Fibroblast of skin of back (primary cell): ENCODE measurements at places on chromosomes 3 and 15.

DNA sequence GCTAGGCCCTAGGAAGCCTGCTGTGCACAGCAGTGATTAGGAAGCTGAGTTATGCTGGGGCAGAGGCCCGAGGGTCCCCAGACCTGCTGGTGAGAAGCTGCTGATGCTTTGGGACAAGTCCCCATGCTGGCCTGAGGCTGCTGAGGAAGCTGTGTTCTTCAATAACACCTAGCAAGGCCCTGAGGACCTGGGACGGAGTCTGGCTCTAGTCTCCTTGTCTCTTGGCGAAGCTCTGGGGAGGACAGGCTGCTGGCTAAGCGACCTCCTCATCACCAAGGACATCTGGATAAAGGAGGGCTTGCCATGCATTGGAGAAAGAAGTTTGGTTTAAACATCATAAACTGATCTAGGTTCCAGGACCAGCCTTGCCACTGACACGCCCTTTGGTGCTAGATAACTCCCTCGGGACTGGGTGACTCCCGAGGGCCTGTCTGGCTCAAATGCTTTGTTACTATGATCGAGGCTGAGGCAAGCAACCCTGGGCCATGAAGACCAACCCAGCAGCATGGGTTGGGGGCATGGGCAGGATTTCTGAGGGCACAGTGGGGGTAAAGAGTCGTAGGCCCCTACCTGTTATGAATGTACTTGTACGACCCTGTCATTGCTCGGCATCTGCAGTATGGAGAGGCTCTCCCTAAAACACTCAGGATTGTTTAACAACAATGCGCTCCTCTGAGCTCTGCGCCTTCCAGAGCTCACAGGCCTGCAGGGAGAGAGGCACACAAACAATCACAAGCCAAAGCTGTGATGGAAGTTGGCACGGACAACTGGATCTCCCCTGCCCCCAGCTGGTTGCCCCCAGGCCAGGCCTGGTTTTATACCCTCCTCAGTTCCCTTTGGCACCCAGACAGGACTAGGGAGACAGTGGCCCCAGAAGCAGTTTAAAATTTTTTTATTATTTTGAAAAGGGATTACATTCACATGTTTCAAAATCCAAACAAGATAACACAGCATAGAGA, 64.4 kb downstream of the LINGO1 start:
- no peak for DNase-seq

DNA sequence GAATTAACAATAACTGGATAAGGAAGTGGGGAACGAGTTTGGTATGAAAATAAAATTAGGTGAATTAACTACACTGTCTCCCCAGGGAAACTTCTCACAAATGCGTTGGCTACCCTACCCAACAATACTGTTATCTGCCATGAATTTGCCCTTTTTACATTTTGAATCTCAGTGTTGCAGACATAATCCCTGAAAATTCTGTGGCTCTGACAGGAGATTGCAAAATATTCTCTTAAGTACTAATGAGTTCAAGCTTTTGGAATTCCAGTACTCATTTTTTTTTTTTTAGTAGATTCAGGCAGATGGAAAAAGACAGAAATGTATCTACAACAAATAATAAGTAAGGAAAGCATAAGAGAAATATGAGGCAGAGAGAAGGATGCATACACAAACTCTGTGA, 332.6 kb downstream of the LSAMP start:
- DNase-seq = peak; percentile 32

GRCh38 chr3:15347063-15347736, 14.8 kb upstream of the SH3BP5 start:
- no peak for DNase-seq

- peak; percentile 34 for DNase-seq
Observed at GRCh38 chr3:12934431-12934830, 93.1 kb upstream of the RPL32 start.

DNA sequence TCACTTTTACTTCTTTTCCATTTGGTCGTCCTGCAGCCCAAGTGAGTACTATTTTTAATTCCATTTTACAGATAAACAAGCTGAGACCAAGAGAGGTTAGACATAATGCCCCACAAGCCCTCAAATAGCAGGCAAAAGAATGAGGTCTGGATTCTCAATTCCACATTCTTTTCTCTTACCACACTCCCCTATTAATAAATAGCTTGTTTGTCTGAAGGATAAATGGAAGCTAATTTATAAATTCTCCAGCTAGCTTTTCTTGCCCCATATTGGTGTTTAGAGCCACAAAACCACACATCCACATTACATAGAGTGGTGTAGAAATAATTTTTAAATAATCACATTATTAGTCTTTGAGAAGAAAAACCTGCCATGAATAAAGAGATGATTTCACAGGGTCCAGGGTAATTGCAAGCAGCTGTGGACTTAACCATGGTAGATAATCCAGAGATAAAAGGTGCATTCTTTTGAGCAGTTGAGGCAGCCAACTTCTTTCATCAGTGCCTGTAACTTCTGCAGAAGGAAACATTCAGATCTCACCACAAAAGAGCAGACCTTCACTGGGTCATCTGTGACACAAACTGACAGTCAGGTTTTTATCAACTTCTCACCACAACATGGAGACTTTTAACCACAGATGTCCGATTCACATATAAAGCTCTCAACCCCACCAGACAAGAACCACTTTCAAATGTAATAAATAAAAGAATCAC, 313.4 kb upstream of the STT3B start:
- DNase-seq = no peak

DNA sequence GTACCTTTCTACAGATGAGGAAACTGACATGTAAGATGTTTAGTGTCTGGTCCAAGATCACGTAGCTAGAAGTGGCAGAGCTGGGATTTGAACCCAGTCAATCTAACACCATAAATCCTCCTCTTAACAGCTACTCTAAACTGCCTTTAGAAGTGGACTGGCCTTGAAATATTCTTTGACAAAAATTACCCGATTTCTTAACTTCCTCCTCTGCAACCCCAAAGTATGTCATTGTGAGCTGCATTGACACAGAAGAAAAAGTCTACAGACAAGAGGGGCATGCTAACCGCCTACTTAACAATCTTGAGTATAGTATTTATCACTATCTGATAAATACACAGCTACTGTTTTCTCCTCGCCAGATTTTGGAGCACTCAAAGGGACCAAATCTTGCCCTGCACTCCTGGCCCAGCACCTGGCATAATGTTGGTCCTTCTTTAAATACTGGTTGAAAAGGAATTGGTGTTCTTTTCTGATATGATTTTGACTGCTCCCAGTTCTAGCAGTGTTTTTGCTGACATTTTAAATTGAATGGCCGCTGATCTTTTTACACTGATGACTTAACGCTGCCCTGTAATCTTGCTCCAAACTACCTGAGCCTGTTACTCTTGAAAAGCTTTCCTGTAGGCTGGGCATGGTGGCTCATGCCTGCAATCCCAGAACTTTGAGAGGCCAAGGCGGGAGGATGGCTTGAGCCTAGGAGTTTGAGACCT, 36.9 kb downstream of the ITPR1 start:
- DNase-seq = no peak

DNA sequence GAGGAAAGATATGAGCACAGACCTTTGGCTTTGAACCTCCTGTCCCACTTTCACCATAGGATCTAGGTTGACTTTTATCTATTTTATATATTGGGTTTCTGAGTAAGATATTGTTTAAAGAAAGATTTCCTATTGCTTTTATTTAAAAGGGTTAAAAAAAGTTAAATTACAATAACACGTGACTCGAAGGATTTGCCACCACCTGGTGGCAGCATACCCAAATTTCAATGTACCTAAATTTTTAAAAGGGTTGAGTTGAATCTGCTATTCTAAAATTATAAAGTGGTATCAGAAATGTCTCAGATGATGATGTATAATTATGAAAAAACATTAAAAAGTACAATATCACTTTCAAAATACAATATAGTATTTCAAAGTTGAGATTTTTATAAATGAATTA, 368.4 kb downstream of the MECOM start:
- DNase-seq = peak; percentile 19

GRCh38 chr3:87197531-87197930, 29.6 kb upstream of the CHMP2B start:
- no peak for DNase-seq

DNA sequence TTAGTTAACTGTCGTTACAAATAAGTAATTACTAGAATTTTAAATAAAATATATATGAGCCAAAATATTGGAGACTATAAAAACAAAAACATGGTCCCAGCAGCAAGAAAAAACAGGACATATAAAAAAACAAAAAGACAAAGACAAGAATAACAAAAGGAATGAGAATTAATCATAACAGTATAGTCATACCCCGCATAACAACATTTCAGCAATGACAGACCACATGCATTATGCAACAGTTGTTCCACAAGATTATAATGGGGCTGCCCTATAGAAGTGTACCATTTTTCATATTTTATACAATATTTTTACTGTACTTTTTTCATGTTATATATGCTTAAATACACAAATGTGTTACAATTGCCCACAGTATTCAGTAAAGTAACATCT, 5.6 kb downstream of the HLTF start:
- peak; percentile 77 for DNase-seq

DNA sequence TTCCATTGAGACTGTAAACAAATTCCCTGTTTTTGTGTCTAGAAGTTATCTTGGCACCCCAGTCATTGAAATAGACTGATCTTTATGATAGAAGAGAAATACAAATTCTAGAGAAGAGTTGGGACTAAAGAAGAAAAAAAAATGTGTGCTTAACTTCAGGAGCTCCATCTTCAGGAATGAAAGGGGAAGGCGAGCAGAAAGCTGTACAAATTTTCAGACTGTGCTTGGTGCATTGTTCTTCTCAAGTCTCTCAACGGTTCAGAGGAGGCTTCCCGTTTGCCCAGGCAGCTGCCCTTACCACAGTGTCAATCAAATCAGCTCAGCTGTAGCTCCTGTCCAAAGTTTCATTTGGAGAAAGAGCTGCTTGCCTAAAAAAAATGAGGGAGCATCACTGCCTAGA, 41.7 kb downstream of the OXSM start:
- no peak for DNase-seq

DNA sequence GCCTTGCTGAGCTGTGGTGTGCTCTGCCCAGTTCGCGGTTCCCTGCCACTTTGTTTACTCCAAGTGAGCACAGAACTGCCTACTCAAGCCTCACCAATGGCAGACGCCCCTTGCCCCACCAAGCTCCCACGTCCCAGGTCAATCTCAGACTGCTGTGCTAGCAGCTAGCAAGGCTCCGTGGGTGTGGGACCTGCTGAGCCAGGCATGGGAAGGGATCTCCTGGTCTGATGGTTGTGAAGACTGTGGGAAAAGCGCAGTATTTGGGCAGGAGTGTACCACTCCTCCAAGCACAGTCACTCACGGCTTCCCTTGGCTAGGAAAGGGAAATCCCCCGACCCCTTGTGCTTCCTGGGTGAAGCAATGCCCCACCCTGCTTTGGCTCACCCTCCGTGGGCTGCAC, 45.0 kb downstream of the SLC12A6 start:
- no peak for DNase-seq

DNA sequence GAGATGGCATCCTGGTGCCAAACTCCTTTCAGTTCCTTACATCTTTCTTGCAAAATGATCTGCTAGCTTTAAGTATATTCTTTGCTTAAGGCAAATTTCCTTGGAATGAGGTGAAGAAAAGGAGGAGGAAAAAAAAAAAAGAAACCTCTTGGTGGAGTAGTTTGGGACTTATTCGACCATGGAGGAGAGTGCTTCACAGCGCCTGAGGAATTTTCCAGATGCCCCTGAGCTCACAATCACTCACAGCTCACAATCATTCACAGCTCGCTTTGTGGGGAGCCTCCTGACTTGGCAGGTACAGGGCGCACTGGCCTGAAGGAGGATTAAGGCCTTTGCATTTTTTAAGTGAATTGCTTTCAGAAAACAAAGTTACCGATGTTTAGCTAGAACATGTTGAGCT, 53.9 kb downstream of the BOC start:
- no peak for DNase-seq
